ENCODE measurements at places on chromosomes 3 and 15. TPM values are rescaled to one million over a fixed set of nuclear protein-coding genes. Genes with fewer than 3 reads are reported as not detected.

The COL6A6 gene
- 112 TPM for total RNA-seq

The OSBPL10 gene
- total RNA-seq: 7.6 TPM

The EFCC1 gene
- total RNA-seq: 0.66 TPM

DNA sequence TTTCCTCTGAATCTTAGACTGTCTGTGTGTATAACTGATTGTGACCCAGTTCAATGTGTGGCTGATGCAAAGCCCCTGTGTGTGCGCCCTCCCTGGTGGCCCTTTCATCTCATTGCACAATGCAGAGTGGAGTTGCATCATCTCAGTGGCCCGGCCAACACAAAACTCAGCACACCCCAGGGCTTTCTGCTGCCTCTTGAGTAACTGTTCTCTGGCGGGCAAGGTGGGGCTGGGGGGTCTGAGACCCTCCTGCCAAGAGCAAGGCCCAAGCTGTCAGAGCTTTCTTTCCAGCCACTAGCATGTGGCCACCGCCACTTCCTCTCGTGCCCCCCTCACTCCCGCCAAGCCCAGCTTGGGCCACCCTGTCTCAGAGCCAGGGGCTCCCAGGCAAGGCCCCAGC is 80.7 kb upstream of the ALDH1L1 start:
- H3K4me1 ChIP-seq: no peaks in the 10 kb centered on the region
- no peak overlapping the region for H3K4me3 ChIP-seq

The BNC1 gene
- 1.0 TPM for total RNA-seq

- no peak overlapping the region for H3K4me3 ChIP-seq
- H3K27me3 ChIP-seq: peaks cover under 1% of the 10 kb centered on the region
- H3K36me3 ChIP-seq: peaks cover 12% of the 10 kb centered on the region
- DNase-seq: peak; percentile 63
These were observed 6.3 kb downstream of the PXYLP1 start for GRCh38 chr3:141237701-141238521.

- no peak overlapping the region for H3K27ac ChIP-seq
- H3K27me3 ChIP-seq: no peaks in the 10 kb centered on the region
- no peak overlapping the region for H3K4me3 ChIP-seq
- no peak for DNase-seq
- no peaks in the 10 kb centered on the region for H3K36me3 ChIP-seq
These were observed 4.2 kb downstream of the BCL2A1 start for GRCh38 chr15:79966634-79967297.

GRCh38 chr3:112604536-112604935 is 36.4 kb downstream of the CCDC80 start:
- H3K4me1 ChIP-seq: peaks cover 3% of the 10 kb centered on the region
- no peaks in the 10 kb centered on the region for H3K27me3 ChIP-seq
- H3K4me3 ChIP-seq: no peak overlapping the region
- no peak for DNase-seq
- no peaks in the 10 kb centered on the region for H3K36me3 ChIP-seq

GRCh38 chr3:72614394-72615074 is 233.7 kb downstream of the SHQ1 start:
- H3K27ac ChIP-seq: no peak overlapping the region
- peaks cover 4% of the 10 kb centered on the region for H3K4me1 ChIP-seq
- no peak overlapping the region for H3K4me3 ChIP-seq
- H3K27me3 ChIP-seq: no peaks in the 10 kb centered on the region

DNA sequence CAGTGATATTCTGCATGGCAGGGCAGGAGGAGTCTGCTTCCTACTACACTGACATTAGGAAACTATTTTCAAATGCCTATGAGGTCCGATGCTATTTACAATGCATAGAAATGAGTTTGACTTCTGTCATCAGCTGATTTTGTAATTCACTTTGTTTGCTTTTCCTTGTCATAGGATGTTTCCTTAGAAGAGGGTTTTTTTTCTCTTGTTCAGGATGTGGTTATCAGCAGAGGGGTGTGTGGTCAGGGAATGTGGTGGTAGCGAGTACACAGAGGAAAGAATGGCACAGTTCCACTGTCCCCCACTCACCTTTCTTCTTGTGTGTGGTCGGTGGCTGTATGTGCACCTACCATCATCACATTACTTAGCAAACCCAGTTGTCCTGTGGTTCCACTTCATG is 231.5 kb downstream of the LRTM1 start:
- no peak for DNase-seq
- no peaks in the 10 kb centered on the region for H3K27me3 ChIP-seq
- H3K4me3 ChIP-seq: no peak overlapping the region
- H3K4me1 ChIP-seq: no peaks in the 10 kb centered on the region
- no peaks in the 10 kb centered on the region for H3K36me3 ChIP-seq

GRCh38 chr3:49610666-49611280 is 56.5 kb downstream of the BSN start:
- H3K4me1 ChIP-seq: no peaks in the 10 kb centered on the region
- no peaks in the 10 kb centered on the region for H3K27me3 ChIP-seq
- H3K4me3 ChIP-seq: no peak overlapping the region
- no peaks in the 10 kb centered on the region for H3K36me3 ChIP-seq
- no peak for DNase-seq
- H3K27ac ChIP-seq: no peak overlapping the region

The HYKK gene
- total RNA-seq: 4.0 TPM

DNA sequence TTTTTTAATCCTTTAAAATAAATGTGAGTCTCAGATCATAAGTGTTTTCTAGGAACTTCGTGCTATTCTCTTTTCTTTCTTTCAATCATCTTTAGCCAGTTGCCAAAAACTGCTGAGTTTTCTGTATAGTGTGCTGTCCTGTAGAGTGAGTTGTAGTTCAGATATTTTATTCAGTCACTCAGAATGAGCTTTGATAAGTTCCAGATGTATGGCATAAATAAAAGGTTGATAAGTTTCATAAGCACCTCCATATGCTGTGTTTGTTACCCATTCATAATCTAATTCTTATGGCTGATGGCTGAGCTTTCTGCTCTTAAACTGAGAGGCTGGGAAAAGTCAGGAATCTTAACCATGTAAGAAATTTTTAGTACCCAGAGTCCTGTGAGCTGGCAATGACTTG is 59.3 kb upstream of the COL6A6 start:
- peak overlapping the region; percentile 54 for H3K27ac ChIP-seq
- H3K27me3 ChIP-seq: no peaks in the 10 kb centered on the region
- peak; percentile 82 for DNase-seq
- H3K36me3 ChIP-seq: no peaks in the 10 kb centered on the region

GRCh38 chr3:179266701-179267211 is 15.8 kb upstream of the KCNMB3 start:
- peaks cover 3% of the 10 kb centered on the region for H3K4me1 ChIP-seq
- no peak overlapping the region for H3K4me3 ChIP-seq
- peak; percentile 39 for DNase-seq
- no peak overlapping the region for H3K27ac ChIP-seq

DNA sequence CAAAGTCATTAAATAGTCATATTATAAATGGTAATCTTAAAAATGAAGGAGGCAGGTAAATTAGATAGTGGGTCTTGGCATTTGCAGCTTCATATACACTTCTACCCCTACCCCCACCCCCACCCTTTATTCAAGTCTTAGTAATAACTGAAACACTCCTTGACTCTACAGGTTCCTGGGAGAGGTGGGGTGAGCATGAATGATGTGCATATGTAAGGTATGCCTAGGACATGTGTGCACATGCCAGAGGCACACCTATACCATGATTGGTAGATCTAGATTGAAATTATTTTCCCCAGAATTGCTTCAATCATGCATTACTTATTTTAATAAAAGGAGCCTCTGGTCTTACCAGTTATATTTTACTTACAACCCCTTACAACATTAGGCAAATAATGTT is 40.1 kb upstream of the PDCD6IP start:
- H3K27ac ChIP-seq: no peak overlapping the region
- no peaks in the 10 kb centered on the region for H3K27me3 ChIP-seq
- H3K4me1 ChIP-seq: no peaks in the 10 kb centered on the region
- no peak for DNase-seq
- no peaks in the 10 kb centered on the region for H3K36me3 ChIP-seq
- H3K4me3 ChIP-seq: no peak overlapping the region

The ZDHHC23 gene
- total RNA-seq: 0.93 TPM

DNA sequence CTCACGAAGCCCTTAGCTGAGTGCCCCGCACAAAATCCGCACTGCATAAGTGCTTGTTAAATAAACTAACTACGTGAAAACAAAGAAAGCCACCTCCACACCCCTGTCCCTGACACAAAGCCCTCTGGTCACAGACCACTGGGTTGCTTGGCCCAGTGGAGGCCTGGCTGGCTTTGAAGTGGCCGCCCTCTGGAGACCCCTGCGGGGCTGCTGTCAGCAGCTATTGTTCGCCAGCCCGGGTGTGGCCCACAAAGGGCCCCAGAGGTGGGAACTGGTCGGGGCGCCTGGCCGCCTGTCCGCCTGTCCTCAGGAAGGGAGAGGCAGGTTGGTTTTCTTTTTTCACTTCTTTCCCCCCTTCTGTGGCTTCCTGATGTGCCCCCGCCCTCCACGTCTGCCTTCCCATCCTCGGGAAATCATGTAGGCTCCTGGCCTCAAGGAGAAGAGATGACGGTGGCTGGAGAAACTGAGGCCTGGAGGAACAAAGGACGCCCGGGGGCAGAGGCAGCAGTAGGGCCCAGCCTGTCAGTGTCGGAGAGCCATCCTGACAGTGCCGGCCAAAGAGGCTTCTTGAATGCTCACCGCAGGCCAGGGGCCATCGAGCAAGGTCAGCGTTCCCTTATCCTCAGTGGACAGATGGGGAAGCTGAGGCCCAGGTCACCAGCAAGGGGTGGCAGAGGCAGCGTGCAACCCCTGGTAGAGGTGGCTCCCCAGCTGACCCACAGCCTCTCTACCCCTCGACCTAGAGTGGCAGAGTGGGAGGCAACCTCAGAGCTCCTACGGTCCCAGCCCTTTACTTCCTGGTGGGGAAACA is 61.1 kb downstream of the SLC6A6 start:
- H3K27ac ChIP-seq: no peak overlapping the region
- H3K27me3 ChIP-seq: peaks cover 7% of the 10 kb centered on the region
- DNase-seq: no peak
- no peak overlapping the region for H3K4me3 ChIP-seq
- peaks cover 5% of the 10 kb centered on the region for H3K4me1 ChIP-seq
- H3K36me3 ChIP-seq: no peaks in the 10 kb centered on the region

DNA sequence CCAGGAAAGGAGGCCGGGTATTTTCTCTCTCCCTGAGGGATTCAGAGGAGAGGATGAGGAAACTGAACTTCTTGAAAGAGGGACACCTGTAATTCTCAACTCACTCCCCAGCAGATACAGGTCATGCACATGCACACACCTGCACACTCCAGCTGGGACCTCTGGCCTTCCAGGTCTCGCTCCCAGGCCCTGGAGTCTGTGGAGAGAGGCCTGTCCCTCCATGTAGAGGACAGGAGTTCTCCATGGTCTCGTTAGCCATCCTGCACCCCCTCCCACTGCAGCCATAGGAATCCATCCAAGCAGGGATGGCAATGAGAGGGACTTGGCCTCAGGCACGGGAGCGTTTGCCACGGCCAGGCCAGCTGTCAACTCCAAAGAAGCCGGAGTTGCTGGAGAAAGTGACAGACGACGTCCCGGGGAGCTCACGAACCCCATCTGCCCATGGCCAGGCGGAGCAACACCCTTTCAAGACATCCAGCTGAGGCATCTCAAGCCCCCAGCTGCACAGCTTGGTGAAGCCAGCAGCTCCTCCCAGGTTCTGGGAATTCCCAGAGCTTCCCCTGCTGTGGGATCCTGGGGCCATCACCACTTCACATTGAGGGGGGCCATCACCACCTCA is 223.3 kb downstream of the UACA start:
- no peak overlapping the region for H3K4me3 ChIP-seq
- H3K27me3 ChIP-seq: peaks cover 6% of the 10 kb centered on the region
- no peak overlapping the region for H3K27ac ChIP-seq
- peaks cover 10% of the 10 kb centered on the region for H3K4me1 ChIP-seq
- no peak for DNase-seq

GRCh38 chr3:13657660-13658435 is 108.9 kb downstream of the FBLN2 start:
- no peak overlapping the region for H3K4me3 ChIP-seq
- H3K36me3 ChIP-seq: no peaks in the 10 kb centered on the region
- DNase-seq: no peak
- no peak overlapping the region for H3K27ac ChIP-seq
- H3K4me1 ChIP-seq: peaks cover 6% of the 10 kb centered on the region

- DNase-seq: no peak
- H3K36me3 ChIP-seq: no peaks in the 10 kb centered on the region
- H3K27ac ChIP-seq: no peak overlapping the region
- peaks cover 21% of the 10 kb centered on the region for H3K27me3 ChIP-seq
- H3K4me3 ChIP-seq: no peak overlapping the region
- H3K4me1 ChIP-seq: peaks cover 13% of the 10 kb centered on the region
These were observed 624 bp downstream of the AP3B2 start for GRCh38 chr15:82709081-82709420.

- H3K27me3 ChIP-seq: no peaks in the 10 kb centered on the region
- H3K27ac ChIP-seq: no peak overlapping the region
- peaks cover 14% of the 10 kb centered on the region for H3K4me1 ChIP-seq
- no peak overlapping the region for H3K4me3 ChIP-seq
- DNase-seq: peak; percentile 48
- H3K36me3 ChIP-seq: no peaks in the 10 kb centered on the region
These were observed 191.3 kb downstream of the FOXP1 start for GRCh38 chr3:71392251-71392650.
